ENCODE measurements at places on chromosomes 2 and 18.

- no peak for DNase-seq
Observed at GRCh38 chr2:151028691-151029176, 232.9 kb downstream of the RBM43 start.

- DNase-seq: no peak
Observed at GRCh38 chr2:113081488-113082210, 13.9 kb downstream of the IL1F10 start.

DNA sequence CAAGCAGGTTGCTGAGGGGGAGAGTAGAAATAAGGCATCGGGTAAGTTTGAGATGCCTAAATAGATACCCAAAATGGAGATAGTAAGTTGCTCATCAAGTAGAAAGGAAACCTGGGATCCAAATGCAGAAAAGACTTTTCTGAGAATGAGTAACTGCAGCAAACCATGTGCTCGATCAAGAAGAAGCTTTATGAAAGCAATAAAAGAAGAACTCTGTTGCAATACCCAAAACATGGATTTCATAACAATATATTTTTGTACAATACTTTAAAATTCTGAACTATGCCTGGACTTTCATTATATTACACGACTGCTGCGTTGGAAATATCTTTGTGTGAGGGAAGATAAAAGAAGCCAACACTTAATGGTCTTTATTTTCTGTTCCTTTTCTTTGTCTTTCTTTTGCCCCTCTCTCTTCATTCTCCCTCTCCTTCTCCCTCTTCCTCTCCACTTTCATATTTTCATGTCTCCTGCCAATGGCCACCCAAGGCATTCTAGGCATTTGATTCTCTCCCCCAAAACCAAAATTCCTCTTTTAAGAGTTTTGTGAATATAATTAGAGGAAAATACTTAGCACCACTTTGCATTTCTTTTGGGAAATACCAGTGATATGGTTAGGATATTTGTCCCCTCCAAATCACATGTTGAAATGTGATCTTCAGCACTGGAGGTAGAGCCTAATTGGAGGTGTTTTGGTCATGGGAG, 257.6 kb downstream of the MREG start:
- no peak for DNase-seq

DNA sequence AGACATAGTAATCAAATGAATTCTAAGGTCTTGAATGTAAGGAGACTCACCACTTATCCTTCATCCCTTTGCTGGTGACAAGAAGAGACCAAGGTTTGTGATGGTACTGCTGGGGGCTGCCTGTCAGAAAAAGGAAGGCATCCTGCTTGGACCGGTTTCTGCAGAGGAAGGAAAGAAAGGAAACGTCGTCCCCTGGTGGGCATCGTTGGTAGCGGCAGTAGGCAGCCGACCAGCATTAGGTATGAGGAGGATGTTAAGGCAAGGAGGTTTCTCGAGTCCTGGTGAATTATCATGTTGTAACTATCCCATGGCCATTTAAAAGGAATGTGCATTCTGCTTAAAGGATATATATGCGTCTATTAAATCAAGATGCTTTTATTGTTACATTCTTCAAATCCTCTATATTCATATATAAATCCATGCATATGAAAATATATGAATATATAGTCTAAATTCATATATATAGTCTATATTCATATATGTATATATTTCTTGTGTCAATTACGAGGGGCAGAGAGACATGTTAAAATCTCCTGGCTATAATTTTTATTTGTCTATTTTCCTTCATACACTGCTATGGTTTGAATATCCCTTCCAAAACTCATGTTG, 94.4 kb upstream of the TGFA start:
- peak; percentile 78 for DNase-seq

DNA sequence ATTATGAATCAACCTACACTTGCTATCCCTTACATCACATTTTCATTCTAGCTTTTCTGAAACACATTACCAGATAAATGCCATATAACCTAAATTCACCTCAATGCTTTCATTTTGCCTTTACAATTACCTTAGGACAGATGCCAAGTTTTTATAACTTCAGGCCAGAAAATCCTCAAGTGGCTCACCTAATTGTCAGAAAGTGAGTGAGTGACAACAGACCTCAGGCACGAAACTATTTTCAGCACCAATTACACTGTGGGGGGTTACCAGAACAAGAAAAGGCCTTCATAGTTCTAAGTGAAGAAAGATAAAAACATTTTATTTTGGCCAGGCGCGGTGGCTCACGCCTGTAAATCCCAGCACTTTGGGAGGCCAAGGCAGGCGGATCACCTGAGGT, 52.3 kb upstream of the ST8SIA5 start:
- DNase-seq: no peak

DNA sequence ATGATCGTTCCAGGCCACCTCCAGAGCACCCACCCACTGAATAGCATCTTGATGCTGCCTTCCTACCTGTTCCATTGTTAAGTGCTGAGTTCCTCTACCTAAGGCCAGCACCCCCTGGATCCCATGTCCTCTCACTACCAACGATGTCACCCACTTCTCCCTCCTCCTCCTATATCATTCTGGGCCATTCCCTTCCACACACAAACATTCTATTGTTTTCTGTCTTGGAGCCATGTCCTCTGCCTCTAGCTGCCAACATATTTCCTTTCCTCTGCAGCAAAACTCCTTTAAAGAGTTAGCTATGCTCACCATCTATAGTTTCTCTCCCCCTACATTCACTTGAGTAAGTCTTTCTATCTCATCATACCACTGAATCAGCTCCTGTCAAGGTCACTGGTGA, 64.0 kb upstream of the ACKR3 start:
- no peak for DNase-seq

- no peak for DNase-seq
Observed at GRCh38 chr2:127721978-127722355, 20.7 kb downstream of the SFT2D3 start.

- no peak for DNase-seq
Observed at GRCh38 chr2:239392072-239392357, 8.8 kb downstream of the HDAC4 start.

DNA sequence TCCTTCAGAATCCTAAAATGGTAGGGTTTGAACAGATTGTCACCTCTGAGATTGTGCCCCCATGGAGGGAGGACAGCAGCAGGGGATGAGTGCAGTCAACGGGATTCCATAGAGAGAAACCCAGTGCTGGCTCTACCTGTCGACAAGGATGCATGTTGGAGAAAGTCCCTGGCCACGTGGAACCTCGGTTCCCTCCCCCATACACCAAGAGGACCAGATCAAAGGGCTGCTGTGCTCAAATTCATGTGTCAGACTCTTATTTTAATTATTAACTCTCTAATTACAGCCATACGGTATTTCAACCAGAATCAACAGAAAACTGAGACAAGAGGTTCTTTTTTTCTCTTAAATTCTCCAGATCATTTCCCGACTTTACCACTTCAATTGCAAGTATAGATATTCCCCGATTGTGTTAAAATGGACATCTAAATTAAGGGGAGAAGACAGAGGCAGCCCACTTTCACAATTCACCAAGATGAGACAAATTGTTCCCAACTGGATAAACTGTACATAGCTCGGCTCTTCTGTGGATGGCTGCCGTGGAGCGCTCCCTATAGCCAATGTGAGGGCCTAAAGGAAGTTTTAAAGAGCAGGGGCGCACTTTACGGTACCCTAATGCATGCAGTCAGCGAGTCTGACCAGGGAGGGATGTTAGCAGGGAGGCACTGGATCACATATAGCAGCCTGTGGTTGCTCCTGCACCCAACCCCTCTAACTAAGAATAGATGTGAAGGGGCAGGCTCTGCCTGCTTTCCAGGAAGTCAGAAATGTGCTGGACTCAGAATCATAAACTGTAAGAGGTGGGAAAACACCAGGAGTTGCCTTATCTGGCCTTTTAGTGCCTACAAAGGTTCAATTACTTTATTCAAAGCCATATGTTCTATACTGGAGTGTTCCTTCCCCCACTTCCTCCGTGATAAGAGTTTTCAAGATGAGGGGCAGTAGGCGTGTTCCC, 123.1 kb downstream of the CACNB4 start:
- no peak for DNase-seq

GRCh38 chr18:7370802-7371201, 139.9 kb downstream of the LRRC30 start:
- peak; percentile 86 for DNase-seq

DNA sequence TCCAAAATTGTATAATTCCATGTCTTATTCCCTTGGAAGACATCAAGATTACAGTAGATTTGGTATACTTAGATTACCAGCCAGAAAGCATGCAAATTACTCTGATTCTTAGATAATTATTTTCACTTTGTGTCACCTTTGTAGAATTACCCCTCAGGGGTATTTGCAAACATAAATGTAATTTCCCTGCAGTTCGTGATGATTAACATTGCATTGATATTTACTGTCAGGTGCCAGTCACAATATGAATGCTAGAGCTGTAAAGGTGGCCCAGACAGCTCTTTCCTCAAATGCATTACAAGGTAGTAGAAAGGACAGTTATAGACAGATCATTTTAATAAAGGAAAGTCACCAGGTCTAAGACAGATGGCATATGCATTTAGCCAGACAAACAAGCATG, 1537.5 kb upstream of the PIK3C3 start:
- DNase-seq: no peak

- no peak for DNase-seq
Observed at GRCh38 chr2:104040771-104041170, 813.1 kb upstream of the POU3F3 start.

DNA sequence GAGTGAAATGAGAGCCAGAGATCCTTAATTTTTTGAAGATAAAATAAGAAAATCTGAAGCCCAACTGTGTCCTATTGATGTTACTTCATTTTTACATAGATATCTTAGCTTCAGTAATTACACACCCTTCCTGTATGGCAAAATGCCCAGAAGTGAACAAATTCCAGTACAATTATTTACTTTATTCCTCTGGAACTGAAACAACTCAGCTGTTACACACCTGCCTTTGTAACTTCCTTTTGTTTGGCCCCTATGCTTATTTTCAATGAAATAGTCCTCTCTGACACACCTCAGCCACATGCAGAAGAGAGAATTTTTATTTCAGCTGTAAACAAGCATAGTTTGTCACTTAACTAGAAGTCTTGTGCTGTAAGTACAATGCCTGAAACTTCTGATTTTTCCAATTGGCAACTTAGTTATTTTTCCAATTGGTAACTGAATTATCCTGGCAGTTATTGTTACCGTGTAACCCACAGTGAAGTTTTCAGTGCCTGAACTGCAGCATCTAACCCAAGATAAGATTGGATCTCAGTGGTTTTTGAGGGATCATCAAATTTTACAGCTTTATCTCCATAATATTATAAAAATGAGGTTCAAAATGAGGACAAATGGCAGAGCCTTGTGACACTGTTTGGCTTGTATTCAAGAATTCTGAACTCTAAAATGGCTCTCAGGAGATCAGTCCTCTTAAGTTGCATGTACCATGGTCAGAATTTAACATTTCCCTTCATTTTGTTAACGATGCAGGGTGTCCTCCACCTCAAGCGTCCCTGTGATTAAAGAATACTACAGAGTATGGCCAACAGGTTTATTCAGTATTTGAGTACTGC, 82.6 kb downstream of the PKP4 start:
- DNase-seq: peak; percentile 31

DNA sequence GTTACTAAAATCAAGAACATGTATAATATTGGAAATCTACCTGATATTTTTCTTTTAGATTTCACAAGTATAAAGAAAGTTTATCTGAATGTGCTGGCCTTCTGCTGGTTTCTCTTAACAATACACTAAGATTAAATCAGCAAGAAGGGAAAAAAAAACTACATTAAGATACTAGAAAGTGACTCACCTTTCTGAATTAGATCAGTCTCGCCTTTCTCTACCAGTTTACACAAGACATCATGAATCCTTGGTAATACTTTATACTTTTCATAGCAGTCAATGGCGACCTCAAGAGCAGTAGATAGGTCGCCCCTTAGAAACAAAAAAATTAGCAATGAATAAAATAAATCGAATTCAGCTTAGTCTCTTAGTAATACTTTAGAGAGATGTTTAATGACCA, 61.2 kb downstream of the LRPPRC start:
- no peak for DNase-seq

- DNase-seq: no peak
Observed at GRCh38 chr2:158060160-158060834, 41.4 kb upstream of the UPP2 start.

DNA sequence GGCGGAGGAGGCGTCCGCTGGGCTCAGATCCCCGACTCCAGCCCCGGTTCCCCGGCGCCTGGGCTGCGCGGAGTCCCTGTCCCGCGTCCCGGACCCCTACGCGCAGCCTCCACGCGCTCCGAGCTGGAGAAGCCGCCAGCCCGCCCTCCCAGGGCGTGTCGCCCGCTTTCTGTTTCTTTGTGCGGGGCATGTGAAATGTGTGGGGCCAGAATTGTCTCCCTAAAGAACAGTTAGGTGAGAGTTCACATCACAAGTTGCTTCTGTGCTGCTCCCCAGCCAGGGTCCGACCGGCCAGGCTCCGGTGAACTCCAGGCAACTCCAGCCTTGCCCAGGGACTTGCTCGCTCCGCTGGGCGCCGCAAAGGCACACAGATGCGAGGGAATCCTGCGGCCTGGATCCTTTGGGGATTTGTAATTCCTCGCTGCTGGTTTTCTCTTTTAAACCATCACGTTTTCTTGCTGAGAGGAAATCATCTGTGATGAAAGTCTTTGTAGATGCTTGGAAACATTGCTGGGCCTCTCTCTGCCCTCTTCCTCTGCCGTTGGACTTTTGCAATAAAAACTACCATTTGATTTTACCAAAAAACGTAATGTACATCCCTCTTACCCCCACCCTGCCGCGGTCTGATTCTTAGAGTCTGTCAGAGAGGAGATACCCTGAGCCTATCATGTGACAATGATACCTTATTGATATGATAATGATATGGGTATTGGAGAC, 631 bp downstream of the GYPC start:
- no peak for DNase-seq

- peak; percentile 94 for DNase-seq
Observed at GRCh38 chr2:156342254-156343095, 10.0 kb upstream of the NR4A2 start.

DNA sequence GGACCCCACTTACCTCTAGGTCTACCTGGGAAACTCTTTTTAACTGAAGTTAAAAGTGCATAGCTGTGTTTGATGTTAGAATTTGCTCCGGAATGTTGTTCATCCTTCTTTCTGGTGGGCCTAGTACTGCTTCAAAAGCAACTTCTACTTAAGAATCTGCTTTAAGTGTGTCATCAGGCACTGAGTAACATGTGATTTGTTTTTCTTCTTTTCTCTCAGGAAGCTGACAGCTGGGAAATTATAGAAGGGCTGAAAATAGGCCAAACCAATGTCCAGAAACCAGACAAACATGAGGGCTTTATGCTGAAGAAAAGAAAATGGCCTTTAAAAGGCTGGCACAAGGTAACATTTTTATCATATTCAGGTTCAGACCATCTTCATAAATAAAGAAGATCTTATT, 122.9 kb downstream of the PRKRA start:
- no peak for DNase-seq

All from hematopoietic multipotent progenitor cell (in vitro differentiated cells).